ENCODE measurements at places on chromosomes 13 and 19.

DNA sequence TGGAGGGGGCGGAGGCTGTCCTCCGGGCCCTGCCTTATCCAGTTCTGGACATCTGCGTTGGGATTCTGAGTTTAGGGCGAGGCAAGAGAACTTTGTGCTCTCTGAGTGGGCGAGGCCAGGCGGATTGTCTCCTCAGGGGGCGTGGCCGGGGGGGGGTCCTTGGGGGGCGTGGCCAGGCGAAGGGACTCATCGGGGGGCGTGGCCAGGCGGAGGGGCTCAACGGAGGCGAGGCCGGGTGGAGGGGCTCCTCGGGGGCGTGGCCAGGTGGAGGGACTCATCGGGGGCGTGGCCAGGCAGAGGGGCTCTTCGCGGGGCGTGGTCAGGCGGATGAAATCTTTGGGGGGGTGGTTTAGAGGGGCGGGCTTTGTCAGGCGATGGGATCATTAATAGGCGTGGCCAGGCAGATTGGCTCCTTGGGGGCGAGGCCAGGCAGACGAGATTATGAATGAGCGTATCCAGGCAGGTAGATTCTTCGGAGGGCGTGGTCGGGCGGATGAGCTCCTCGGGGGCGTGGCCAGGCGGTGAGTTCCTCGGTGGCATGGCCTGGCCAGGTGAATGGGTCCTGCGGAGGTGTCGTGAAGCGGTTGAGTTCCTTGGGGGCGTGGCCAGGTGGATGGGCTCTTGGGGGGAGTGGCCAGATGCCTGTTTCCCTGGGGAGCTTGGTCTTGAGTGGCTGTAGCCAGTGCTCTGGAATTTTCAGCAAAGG is 10.3 kb upstream of the CACNG7 start:
- no peak for DNase-seq

DNA sequence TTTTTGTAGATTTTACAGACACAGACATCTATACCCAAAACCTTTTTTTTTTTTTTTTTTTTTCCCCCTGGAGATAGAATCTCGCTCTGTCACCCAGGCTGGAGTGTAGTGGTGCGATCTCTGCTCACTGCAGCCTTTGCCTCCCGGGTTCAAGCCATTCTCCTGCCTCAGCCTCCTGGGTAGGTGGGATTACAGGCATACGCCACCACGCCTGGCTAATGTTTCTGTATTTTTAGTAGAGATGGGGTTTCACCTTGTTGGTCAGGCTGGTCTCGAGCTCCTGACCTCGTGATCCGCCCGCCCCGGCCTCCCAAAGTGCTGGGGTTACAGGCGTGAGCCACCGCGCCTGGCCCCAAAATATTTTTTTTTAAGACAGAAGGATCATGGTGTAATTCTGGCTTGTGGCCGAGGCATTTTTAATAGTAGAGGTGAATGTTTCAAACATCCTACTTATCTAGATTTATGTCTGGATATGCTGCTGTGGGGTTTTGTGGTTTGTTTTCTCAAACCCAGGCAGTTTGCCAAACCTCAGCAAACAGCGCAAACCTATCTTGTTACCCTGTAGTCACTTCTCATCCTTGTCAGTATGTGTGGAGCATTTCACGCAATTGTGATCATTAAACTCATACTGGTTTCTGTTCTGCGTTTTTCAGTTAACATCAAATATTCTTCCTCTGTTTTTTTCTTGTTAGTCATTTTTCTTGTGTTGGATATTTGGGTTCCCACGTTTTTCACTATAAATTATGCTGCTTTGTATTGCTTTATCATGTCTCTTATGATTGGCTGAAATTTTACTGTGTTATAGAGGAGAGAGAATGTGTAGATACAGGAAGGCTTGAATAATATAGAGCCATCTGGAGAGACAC is 36.2 kb upstream of the GARRE1 start:
- DNase-seq = no peak

- DNase-seq = no peak
Measured at GRCh38 chr13:111365149-111366005, 44.9 kb downstream of the TEX29 start.

DNA sequence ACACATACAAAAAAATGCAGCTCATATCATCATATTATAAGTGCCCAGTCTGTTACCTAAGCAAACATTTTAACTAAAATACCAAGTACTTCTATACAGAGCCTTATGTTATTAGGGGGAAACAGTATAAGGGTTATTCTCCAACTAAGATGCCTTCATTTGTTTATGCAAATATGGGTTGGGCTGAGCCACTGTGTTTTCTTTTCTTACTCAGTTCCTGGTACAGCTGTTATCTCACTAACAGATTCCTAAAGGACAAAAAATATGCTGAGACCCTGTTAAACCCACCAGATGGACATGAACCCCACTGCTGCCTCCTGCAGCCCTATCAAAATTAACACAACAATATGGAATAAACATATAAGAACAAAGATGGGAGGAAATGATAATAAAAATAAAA is 34.5 kb upstream of the SMAD9 start:
- DNase-seq = no peak

- no peak for DNase-seq
Measured at GRCh38 chr19:29831041-29831548, 19.3 kb downstream of the CCNE1 start.

- no peak for DNase-seq
Measured at GRCh38 chr19:20423381-20424197, 142.0 kb downstream of the ZNF737 start.

DNA sequence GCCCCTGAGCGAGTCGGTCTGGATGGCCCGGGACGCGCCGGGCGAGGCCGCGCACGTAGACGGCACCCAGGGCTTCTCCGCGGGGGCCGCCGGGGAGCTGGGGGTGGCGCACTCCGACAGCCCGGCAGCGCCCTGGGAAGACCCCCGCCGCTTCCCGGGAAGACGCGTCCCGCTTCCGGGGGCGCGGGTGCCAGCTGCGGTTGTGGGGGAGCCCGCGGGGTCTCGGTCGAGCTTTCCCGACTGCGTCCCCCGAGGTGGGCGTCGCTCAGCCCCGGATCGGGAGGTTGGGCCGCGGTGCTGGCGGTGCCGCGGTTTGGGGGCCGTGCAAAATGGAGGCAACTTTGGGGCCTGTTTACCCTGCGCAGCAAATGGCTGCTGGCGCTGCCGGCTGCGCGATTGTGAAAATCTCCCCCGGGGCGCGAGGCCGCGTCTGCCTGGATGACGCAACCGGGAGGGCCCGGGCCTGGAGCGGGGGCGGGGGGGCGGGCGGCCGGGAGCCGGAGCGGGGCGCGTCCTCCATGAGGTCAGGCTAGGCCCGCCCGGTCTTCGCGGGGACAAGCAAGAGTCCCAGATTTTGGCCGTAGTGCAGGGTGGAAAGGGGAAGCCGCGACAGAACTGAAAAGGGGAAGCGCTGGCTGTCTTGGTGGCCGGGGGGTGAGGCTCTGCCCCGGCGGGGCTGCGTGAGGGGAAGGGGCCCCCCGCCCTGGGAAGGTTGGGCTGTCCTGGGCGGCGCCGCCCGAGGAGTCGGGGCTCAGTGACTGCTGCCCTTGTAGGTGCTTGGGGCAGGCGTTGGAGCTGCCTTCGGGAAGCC is 11.3 kb downstream of the PEAK3 start:
- DNase-seq = peak; percentile 64

DNA sequence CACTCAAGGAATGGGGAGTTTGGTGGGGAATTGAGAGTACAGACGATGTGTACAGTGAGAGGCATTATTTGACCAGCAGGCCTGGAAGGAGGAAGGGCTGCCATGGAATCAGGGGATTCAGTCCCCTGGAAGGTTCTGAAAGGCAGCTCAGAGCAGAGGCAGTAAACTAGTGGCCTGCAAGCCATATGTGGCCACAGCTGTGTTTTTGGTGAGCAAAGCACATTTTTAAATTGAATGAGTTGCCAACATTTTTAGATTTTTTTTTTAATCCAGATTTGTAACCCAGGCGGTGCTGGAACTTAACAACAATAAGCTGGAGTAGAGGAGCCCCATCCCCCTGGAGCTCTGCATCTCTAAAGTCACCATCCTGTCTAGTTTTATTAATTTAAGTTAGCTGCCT is 95.3 kb upstream of the IPO5 start:
- no peak for DNase-seq

DNA sequence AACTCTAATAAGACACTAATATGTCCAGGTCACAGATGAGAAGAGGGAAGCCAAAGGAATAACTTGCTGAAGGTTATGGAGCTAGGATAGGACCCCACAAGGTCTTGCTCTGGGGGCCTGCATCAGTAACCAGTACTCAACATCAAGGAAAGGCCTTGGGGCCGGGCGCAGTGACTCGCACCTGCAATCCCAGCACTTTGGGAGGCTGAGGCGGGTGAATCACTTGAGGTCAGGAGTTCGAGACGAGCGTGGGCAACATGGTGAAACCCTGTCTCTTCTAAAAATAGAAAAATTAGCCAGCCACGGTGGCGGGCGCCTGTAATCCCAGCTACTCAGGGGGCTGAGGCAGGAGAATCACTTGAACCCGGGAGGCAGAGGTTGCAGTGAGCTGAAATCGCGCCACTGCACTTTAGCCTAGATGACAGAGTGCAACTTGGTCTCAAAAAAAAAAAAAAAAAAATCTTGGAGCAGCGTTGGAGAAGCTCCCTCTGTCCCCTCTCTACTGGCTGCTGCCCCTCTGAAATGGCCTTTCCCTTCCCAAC is 1.8 kb downstream of the LONP1 start:
- no peak for DNase-seq

GRCh38 chr19:10288662-10289166 is 1.0 kb upstream of the ICAM5 start:
- DNase-seq = no peak

- DNase-seq = no peak
Measured at GRCh38 chr19:9799162-9799561, 19.7 kb downstream of the FBXL12 start.

DNA sequence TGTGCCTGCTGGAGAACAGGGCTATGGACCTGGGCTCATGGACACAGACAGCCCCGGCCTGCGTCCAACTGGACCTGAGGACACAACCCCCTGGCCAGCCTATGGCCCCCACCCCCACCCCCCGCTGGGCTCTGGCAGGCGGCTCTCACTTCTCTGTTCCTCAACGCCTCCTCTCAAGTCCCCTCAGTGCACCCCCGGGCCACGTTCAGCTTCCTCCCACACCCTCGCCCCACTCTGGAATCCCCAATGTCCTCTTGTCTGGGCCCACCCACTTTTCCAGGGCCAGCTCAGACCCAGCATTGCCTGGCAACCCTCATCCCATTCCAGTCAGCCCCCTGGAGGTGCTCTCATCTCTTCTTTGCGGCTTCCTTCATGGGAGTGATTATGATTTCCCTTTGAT is 130.2 kb upstream of the SPACA7 start:
- DNase-seq = no peak

- no peak for DNase-seq
Measured at GRCh38 chr13:91909617-91910016, 511.2 kb downstream of the GPC5 start.

DNA sequence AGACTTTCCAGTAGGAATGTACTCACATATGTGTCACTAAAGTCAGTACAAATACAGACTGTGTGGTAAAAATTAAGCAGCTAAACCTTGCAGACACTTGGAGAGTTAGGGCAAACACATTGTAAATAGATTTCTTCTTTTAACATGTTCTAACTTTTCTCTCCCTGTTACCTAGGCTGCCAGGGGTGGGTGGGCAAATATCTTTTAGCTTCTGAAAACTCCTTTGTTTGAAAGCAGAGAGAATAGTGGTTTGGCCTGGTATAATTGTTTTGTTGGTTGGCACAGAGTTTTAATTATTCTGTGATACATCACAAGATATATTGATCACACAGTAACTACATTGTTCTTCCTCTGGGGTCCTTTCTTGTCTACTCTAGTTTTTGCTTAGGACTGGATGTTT is 289.8 kb upstream of the DACH1 start:
- DNase-seq = no peak

DNA sequence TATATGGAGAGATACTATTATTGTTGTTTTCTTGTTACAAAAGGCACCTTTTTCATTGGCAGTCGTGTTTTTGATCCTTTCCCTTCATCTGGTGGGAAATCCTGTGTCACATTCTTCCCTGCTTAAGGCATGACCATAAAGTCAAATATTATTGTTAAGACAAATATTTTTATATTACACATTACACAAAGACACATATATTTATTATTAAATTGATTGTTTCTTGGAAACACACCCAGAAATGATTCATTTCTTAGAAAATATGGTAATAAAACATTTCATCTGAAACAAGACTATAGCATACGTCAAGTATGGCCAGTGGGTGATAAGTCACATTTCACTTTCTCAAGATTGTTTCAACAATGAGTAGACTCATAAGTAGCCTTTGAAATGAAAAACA is 77.3 kb downstream of the KCTD12 start:
- DNase-seq = no peak

DNA sequence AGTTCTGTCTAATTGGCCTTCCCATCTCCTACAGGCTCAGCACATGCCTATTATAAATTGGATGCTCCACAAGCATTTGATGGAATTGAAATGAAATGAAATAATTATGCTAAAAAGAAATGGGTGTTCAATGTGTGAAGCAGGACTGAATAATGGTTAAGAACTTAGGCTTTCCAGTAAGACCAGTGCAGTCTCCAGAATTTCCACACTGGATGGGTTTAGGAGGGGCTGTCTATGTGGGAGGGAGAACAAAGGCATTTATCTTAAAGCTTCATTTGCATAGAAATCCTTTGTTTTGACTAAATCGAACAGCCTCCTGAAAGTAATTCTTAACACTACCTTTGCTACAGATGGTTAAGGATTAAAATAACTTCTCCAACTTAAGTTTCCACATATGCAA is 47.9 kb upstream of the KL start:
- no peak for DNase-seq

- DNase-seq = no peak
Measured at GRCh38 chr19:28313633-28314032, 899.3 kb downstream of the UQCRFS1 start.

DNA sequence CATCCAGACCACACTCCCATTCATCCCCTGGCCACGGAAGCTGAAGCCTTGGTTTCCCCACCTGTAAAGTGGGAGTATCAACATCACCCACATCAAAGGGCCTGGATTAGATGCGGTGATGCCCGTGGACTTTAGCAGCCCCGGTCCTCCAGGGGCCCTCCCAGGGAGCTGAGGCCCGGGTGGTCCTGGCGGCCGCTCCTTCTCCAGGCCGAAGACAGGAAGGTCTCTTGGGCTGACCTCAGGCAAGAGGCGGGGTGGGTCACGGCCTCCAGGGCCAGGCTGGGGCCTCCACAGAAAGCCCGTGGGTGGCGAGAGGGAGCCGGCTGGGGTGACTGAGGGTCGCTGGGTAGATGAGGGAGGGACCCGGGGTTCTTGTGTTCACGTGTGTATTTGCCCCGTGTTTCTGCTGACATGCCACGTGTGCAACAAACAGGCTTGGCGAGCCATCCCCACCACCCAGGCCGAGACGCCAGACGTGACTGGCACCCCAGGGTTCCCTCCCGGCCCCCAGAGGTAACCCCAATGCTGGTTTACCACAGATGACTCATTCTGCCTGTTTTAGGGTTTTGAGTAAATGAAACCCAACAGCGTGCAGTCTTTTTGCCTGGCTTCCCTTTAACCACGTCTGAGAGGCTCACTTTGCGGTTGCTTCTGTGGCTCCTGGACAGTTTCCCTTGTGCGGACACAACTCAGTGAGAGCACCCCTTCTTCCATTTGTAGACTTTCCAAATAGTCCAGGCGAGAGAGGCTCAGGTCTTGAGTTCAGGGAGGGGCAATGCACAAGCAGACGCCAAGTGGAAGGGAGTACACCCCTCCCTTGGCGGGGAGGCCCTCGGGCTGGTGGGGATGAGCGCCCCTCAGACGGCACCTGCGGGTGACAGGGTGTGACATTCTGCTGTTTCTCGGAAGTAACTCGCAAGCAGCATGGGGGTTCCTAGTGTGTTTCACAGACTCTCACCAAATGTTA is 42.9 kb downstream of the C13orf46 start:
- DNase-seq = no peak

Data from SIG-M5 (cell line).